Cardiac fibroblast (primary cell): ENCODE measurements at places on chromosomes 13 and 19.

GRCh38 chr13:99955747-99956472, 15.7 kb downstream of the ZIC5 start:
- peak; percentile 25 for DNase-seq

GRCh38 chr13:80040196-80040980, 300.5 kb downstream of the SPRY2 start:
- DNase-seq, result peak; percentile 98

GRCh38 chr13:110347088-110347487, 40.0 kb downstream of the COL4A2 start:
- no peak for DNase-seq

GRCh38 chr13:29907670-29908069, 57.3 kb upstream of the UBL3 start:
- DNase-seq, result no peak

DNA sequence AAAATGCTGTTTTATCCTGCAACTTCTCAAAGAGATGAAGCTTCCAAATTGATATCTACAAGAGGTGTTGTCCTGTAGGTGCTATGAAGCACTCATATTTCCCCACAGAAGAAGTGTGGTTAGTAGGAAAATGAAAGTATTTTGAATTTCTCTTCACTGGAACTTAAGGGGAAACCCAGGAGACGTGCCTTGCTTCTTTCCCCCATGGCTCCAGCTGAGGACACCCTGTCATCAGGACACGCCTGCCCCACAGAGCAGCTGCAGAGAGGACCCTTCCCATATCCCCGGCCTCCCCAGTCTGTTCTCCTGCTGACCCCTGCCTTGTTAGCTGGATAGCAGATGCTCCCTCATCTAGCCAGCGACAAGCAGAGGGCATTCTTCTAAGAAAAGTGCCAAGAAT, 371.3 kb downstream of the COG6 start:
- DNase-seq, result no peak

DNA sequence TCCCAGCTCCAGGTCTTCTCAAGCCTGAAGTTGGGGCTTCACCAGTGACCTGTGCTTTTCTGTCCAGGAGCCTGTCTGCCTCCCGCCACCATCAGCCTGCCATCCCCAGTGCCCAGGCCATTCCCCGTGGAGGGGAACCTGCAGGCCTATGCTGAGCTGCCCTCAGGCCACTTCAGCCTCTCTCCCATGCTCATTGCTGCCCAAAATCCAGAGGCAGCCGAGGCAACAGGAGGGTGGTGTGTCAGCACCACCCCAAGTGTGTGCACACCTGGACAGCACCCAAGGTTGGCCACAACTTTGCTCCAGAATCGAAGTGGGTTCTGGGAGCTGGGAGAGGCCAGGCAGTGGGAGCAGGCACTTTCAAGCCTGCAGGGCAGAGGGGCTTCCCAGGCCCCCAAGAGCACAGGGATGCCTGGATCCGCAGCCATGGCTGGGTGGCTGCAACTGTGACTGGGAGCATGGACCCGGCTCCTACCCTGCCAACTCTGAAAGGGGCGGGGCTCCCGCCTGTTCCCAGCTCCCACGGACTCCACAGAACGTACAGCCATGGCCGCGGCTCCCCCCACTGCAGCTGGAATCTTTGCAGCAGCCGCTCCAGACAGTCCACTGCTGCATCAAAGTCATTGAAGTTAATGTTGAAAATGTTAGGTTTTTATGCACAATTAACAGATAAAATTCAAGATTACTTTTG, 1747.0 kb downstream of the OLFM4 start:
- no peak for DNase-seq

- DNase-seq, result peak; percentile 54
Measured at GRCh38 chr13:77565635-77566034, 30.1 kb downstream of the SCEL start.

- DNase-seq, result no peak
Measured at GRCh38 chr13:42259515-42259914, 12.4 kb upstream of the AKAP11 start.

DNA sequence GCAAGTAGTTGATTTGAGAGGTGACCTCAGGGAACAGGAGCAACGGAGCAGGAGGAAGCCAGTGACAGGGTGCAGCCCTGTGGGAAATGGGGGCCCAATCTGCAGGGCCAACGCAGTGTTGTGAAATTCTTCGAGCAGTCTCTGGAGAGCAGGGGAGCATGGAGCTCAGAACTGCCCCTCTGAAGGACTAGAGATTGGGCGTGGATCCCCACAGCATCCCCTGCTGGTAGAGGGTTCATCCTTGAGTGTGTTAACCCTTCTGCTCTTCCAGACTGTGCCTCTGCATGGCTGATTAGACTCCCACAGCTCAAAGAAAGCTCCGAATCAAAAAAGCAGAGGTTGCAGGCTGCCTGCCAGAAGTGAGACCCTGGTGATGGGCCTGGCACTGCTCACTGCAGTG, 77.9 kb upstream of the UQCRFS1 start:
- DNase-seq, result no peak

- peak; percentile 2 for DNase-seq
Measured at GRCh38 chr19:52094526-52095130, 937 bp downstream of the ZNF841 start.

DNA sequence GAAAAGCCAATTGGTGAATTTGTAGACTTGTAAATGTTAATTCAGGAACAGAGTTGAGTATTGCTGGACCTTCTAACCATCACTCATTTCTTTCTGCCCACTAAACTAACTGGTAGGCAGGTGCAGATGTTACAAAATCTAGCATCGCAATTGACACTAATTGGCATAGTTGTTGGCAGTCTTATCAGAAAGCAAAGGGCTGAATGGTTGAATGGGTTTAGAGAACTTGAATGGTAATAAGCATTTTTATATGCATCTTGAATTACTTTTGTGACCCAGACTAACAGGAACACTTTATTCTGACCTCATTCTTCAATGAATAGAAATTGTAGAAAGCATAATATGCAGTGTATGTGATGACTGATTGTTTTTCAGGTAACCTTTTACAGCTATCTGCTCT, 189.1 kb downstream of the GGACT start:
- no peak for DNase-seq

- no peak for DNase-seq
Measured at GRCh38 chr13:107069108-107069776, 501.3 kb upstream of the ARGLU1 start.

DNA sequence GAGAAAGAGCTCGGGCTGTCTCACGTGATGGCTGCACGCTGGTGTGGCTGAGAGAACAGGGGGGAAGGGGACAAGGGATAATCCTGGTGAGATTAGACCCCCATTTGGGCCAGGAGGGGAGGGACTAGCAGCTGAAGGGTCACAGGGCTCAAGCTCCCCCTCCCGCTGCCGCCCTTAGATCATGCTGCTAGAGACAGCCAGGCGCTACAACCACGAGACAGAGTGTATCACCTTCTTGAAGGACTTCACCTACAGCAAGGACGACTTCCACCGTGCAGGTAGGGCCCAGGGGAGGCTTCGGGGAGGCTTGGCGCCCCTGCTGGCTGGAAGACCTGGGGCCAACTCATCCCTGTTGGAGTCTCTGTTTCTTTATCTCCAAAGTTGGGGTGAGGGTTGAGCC, 3.3 kb downstream of the NR1H2 start:
- no peak for DNase-seq
